ENCODE measurements at places on chromosomes 12 and 14.

GRCh38 chr14:55138091-55138490 lies 9.0 kb downstream of the LGALS3 start:
- DNase-seq, result no peak

GRCh38 chr12:124053851-124054250 lies 80.8 kb downstream of the ZNF664 start:
- DNase-seq, result peak; percentile 45

DNA sequence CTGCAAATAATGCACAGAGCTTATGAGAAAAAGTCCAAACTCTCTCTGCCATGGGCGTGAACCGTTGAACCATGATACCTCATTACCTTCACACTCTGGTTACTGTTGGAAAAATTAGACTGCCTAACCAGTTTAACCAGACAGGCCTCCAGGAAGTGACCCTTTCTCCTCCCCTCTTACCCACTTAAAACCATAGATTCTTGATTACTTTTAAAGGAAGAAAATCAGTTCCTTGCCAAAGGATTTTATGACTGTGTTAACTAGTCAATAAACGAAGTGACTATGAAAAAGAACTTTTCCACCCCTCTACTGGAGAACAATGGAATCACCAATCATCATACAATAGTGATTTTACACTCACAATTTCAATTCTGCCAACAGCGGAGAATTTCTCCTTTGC lies 254.0 kb upstream of the ATP2B1 start:
- no peak for DNase-seq

- no peak for DNase-seq
Measured at GRCh38 chr14:85315733-85316290, 214.1 kb upstream of the FLRT2 start.

DNA sequence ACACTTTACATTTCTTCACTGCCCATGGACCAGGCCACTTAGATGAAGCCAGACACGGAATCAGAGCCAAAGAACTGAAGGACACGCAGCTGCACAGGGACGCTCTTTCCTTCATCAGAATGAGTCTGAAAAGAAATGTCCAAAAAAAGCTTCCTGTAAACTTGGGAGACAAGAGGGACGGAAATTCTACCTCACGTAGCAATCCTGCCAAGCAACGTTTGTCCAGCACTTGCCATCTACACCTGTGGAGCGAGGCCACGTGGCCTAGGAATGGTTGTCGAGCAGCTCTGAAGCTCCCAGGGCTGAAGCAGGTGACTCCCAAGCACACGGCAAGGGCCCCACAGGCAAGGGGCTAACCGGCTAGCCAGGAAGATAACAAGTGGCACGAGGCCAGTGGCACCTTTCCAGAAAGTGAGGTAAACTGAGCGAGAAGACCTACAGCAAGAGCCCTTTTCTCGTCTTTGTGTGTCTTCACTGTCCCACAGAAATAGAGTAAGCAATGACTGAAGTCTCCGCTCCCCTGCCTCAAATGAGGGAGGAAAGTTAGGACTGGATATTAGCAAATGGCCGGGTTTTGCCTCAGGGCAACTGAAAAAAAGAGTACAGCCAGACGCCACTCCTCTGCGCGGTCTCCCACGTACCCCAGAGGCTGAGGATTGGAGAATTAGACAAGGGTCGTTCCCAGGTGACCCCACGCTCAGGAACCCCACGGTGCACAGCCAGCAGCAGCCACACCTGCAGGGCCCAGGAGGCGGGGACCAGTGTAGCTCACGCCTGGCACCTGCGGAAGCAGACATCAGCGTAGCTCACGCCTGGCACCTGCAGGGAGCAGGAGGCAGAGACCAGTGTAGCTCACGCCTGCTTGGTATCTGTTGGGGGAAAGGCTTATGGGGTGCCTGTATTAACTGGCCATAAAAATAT lies 7.7 kb downstream of the ZNF605 start:
- no peak for DNase-seq
